ENCODE measurements at places on chromosomes 7 and 10. TPM values are rescaled to one million over a fixed set of nuclear protein-coding genes. Genes with fewer than 3 reads are reported as not detected.

The CRHR2 gene
- polyA plus RNA-seq, result not detected

The ANLN gene
- 25.3 TPM for polyA plus RNA-seq

The SH3PXD2A gene
- polyA plus RNA-seq, result 25.5 TPM

The KAT6B gene
- polyA plus RNA-seq, result 3.9 TPM

The VIPR2 gene
- polyA plus RNA-seq, result not detected

The GPR141 gene
- not detected for polyA plus RNA-seq

The ZNF479 gene
- polyA plus RNA-seq, result not detected

The PAX4 gene
- not detected for polyA plus RNA-seq

The SLC18A3 gene
- polyA plus RNA-seq, result not detected

All from fibroblast of lung (primary cell).